Activated CD4-positive, alpha-beta T cell treated with anti-CD3 and anti-CD28 coated beads, Interleukin-2, amount 10 ng/mL, durations not matched to agents 7 days and 5 days (primary cell): ENCODE measurements at places on chromosomes 16 and 17. TPM values are rescaled to one million over a fixed set of nuclear protein-coding genes. Genes with fewer than 3 reads are reported as not detected.

CIBAR2 gene
- total RNA-seq: not detected

GRIN2A gene
- total RNA-seq: not detected

BEAN1 gene
- total RNA-seq: not detected

TM4SF5 gene
- not detected for total RNA-seq

GP2 gene
- total RNA-seq: not detected

CX3CL1 gene
- total RNA-seq: not detected

MRPL38 gene
- 97.5 TPM for total RNA-seq

CAMTA2 gene
- 58.2 TPM for total RNA-seq
